Activated CD4-positive, alpha-beta T cell treated with anti-CD3 and anti-CD28 coated beads, Interleukin-2, amount 50 U/mL, for 24 hours (primary cell): ENCODE measurements at places on chromosomes 7 and 10.

GRCh38 chr10:89699581-89700064 is 1.8 kb upstream of the KIF20B start:
- DNase-seq, result no peak

- no peak for DNase-seq
Measured at GRCh38 chr7:126495733-126496132, 757.0 kb downstream of the GRM8 start.

DNA sequence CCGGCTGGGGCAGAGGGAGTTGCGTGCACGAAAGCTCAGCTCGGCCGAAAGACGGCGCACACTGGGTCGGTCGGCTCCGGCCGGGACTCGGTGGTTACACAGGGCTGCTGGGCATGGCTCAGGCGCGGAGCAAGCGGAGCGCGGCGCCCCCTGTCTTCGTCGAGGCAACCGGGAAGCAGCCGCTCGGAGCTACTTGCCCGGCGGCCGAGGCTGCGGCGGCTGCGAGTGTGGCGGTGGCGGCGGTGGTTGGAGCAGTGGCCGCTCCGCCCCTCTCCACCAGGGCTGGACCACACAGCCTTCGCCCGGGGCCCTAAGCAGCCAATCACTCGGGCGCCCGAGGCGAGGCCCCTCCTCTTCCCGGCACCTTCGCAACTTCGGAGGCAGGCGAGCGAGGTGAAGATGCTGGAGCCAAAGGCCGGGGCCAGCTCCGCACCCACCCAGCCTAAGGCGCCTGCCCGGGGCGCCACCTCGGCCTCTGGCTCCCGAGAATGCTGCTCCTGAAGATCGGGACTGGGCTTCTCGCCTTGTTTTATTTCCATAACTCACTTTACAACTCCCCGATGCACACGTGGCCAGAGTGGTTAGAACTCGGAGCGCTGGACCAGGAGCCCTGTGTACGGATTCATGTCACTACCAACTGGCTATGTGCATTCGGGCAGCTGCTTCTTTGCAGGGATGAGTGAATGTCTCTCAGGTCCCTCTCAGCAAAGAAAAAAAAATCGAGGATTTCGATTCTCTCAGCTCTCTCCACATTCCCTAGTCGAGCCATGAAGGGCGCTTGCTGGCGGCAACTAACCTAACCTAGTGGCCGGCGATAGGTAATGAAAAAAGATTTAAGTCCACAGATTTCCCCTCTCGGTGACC is at the start of gene TLL2:
Gene TLL2 (minus strand): TSS at position 229 of the 864 bp plus-strand sequence. CDS start 241 bp downstream, outside the sequence.
- DNase-seq, result no peak

GRCh38 chr7:5217396-5217795 is 27.4 kb downstream of the WIPI2 start:
- no peak for DNase-seq

- DNase-seq, result no peak
Measured at GRCh38 chr10:88764110-88764509, 4.3 kb downstream of the LIPN start.
